ENCODE measurements at places on chromosomes 16 and 17.

GRCh38 chr17:60168654-60169053 is 18.9 kb downstream of the CA4 start:
- no peak for DNase-seq

GRCh38 chr16:77977339-77977738 is 45.0 kb upstream of the CLEC3A start:
- DNase-seq = no peak

- no peak for DNase-seq
Measured at GRCh38 chr17:81417049-81417878, 22.0 kb downstream of the BAHCC1 start.

DNA sequence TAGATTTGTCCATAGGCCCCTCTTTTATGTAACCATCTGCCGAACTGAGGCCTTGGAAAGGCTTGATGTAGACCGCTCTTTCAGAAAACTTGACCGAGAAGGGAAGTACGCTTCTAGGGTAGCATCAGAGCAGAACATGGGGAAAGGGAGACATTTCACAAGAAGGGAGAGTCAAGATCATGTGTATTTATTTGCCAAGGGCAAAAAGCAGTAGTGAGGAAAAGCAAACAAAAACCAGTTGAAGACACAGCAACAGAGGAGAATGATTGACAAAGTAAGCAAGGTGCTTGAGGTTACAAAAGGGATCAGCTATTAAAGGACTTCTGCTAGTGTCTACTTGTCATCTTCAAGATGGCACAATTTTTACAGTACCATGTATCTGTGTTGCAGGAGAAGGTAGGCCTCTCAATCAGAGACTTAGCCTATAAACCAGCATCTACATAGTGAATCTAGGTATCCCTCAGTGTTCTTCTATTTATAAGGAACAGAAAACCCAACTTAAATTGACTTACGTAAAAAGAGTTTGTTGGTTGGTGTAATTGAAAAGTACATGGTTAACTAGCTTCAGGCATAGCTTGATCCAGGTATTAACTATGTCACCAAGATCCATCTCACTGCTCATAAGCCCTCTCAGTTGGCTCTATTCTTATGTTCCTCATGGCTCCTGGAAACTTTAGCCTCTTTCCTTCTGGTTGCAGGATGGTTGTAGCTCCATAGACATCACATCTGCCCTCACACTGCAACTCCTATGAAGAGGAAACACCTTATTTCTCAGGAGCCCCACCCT is 288.4 kb downstream of the IRX3 start:
- no peak for DNase-seq

DNA sequence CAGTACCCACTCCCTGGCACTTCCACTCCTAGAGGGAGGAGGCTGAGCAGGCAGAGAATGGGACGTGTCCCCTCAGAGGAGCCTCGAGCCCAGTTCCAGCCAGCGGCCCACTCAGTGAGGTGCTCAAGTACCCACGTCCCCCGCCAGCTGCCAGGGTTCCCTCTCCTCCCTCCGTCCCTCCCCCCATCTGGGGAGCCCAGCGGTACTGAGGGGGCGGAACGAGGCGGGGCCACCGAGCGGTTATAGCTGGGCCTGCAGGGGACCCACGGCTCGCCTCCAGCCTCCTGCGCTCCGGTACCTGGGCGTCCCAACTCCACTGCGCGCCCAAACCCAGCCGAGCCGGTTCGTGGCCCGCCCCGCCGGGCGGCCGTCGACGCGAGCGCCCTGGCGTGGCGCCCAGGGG is at the start of gene NPW:
NPW (plus strand) TSS at position 268 of the 403 bp plus-strand sequence.
- DNase-seq = no peak

- peak; percentile 10 for DNase-seq
Measured at GRCh38 chr17:6641247-6641863, 495 bp downstream of the TXNDC17 start.

DNA sequence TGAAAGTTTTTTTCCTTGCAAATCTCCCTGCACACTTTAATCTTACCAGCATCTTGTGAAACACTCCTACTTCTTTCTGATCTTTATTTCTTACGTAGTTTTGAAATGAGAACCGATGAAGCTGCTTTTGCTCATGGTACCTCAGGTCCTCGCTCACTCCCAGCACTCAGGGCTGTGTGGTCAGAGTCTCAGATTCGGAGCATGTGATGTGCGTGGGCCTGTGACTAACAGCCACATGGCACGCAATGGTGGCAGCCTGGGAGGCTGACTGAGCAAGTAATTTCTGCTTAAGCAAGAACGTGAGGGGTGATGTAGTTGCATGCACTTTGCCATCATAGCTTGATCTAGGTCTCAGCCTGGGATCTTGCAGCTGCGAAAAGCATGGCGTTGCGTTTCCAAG is 624.3 kb downstream of the MAF start:
- no peak for DNase-seq

- DNase-seq = no peak
Measured at GRCh38 chr17:16922386-16923096, 49.4 kb downstream of the TNFRSF13B start.

- DNase-seq = no peak
Measured at GRCh38 chr17:74737299-74738050, 419 bp downstream of the RAB37 start.

- DNase-seq = no peak
Measured at GRCh38 chr16:67943619-67944504, at the start of gene LCAT. TSS of gene LCAT (minus strand) at chr16:67944120. CDS start at chr16:67944101, 19 bp downstream.

- DNase-seq = peak; percentile 77
Measured at GRCh38 chr17:835263-835662, 53.1 kb downstream of the MRM3 start.

DNA sequence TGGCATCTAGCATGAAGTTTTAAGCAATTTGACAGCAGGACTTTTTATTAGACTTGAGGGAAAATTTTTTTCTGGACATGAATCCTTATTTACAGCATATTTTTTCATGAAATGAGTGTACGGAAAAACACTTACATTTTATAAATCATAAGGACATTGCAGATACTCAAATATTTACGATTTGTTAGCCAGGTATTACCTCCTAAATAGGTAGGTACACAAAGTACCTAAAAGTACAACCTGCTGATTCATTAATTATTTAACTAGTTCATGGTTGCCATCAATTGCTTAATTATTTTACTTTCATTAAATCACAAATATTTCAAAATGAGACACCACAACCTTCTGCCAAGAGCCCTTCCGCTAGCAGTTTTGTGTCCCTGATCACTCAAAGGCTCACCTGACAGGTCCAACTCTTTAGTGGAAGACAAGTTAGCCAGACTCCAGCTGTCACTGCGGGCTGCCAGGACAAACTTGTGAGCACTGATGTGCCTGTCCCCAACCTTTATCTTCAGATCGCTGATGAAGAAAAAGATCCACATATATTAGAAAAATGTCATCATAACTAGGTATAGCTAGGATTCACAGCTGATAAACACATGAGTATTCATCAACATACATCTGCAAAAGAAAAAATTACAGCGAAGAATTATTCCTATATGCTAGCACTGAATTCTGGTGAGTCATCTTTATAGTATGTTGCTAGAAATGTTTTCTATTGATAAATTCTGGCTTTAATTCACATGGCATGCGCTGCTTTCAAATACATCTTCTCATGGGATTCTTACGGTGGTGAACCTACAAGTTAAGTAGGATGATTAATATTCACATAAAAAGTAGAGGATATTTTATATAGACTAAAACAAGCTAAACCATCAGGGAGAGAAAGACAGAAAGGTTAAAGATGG is 28.2 kb downstream of the ANKFY1 start:
- no peak for DNase-seq

DNA sequence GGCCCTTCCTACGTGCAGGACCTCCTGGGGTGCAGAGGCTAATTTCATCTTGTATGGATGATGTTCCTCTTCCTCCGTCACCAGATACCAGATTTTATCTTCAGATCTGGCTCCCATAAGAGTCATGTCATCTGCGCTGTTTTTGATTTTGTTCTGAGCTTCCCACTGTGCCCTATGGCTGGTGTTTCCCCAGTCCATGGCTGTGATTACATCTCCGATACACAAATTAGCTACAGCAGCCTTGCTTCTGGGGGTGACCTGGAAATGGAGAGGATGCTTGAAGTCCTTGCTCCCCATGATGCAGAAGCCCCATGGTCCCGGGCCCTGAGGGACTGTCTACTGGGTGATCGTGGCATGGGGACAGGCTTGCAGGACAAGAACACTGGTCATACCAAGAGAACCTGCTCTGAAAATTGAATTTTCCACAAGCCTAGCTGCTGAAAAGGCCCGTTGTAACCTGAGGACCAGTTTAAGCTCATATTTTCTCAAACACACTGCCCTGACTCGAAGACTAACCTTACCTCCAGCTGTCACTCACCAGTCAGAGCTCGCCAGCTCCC is 69.0 kb downstream of the KCNJ12 start:
- no peak for DNase-seq

- DNase-seq = peak; percentile 72
Measured at GRCh38 chr16:50428116-50428515, 59.3 kb upstream of the BRD7 start.

DNA sequence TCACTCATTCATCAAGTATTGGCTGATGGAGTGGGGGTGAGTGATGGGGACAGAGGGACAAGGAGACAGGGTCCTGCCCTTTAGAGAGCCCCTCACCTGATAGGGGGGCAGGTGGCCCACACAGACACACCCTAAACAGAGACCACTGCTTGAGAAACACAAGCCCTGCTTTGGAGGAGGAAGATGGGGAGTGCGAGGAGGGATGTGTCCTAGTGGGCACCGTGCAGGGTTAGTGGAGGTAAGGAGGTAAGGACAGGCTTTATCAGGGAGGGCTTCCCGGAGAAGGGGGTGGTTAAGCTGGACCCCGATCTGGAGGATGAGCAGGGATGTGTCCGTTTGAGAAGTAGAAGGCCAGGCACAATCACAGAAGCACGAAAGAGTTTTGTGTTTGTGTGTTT is 8.2 kb upstream of the SMTNL2 start:
- no peak for DNase-seq

GRCh38 chr16:26664086-26664485 is 402.6 kb upstream of the C16orf82 start:
- DNase-seq = no peak

DNA sequence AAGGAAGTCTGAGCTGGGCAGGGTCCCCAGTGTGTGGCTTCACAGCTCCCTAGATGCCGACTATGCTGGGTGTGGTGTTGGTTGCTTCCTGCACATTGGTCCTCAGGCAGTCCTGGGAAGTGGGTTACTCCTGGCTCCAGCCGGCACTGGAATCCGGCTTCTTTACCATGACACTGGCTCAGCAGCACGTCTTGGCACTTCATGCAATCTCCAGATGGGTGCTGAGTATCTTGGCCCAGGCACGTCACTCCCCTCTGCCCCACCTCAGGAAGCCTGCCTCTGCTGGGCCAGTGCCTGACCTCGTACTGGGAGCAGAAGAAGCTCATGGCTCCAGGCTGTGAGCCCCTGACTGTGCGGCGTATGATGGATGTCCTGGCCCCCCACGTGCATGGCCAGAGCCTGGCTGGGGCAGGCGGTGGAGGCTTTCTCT is 24.5 kb downstream of the FCSK start:
- DNase-seq = peak; percentile 23

GRCh38 chr17:32988481-32989101 is 3.1 kb upstream of the SPACA3 start:
- no peak for DNase-seq

DNA sequence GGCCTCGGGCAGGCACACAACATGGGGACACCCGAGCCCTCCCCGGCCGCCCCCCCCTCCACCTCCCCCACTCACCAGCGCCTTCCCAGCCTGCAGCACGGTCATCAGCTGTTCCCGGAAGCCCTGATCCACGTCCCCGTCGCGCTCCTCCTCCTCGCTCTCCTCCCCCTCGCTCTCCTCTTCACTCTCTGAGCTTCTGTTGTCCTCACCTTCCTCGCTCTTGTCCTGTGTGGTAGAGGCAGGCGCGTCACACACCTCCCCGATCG is 10.3 kb downstream of the MYBBP1A start:
- DNase-seq = no peak

DNA sequence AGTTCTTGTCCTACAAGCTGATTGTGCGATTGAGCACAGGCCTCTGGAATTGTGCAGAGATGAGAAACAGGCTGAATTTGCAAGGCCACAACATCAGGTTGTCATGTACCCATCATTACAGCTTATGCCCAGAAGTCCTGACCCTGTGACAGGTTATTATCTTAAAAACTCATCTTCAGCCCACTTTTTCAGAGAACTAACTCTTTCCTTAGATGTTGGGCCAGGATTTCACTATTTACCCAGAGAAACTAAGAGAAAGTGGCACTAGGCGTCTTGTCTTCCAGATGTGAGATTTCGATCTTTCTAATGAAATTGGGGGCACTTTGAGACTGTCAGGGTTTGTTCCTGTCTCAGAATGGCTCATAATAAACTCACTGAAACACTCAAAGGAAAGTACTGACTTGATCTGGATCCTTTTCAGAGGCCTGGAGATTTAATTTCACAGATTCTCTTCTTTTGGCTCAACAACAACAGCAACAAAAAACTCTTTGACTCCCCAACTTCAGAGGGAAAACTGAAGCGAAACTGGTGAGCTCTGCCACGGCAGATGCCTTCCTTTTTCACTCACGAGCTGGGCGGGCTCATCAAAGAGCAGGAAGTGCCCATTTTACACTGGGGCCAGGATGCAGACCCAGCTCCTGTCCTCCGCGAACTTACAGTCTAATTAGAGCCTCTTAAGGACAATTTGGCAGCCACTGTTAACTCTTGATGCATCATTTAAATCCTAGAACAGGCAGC is 17.7 kb upstream of the SLC12A3 start:
- no peak for DNase-seq

- DNase-seq = no peak
Measured at GRCh38 chr17:39639566-39640458, 2.9 kb downstream of the STARD3 start.

- DNase-seq = no peak
Measured at GRCh38 chr17:55283256-55283965, 18.7 kb downstream of the HLF start.

- DNase-seq = no peak
Measured at GRCh38 chr16:21526923-21527807, 72.2 kb upstream of the METTL9 start.

DNA sequence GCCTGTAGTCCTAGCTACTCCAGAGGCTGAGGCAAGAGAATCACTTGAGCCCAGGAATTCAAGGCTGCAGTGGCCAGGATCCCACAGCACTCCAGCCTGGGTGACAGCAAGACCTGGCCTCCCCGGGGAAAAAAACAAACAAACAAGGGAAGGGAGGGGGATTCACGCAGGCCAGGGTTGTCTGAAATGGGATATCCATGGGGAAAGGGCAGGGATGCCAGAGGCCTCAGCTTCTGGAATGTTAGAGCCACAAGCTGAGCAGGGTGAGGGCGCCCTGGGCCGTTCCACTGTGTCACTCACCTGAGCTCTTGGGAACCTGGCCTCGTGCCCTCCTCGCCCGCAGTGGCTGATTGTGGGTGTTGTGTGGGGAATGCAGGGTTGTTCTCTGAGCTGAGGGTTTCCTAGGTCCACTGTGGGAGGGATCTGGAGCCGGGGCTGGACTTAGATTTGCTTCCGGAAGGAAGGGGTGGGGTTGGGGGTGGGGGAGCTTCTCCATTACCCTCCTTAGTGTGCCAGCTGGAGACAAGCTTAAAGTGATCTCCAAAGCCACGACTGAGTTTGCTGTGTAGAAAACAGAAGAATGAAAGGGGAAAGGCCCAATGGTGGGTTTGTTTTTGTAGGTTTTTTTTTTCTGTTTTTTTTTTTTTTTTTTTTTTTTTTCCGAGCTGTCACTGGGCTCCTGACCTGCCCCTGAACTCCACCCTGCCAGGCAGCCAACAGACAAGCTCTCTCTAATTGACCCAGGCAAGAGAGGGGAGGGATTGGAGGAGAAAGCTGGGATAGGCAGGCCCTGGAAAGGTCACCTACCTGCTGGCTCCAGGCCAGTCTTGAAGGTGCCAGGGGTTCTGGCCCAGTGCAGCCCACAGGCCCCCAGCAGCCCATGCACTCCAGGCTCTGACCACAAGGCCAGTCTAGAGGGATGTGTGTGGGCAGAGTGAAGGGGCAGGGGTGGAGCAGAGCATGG is at the start of gene SULT1A1:
SULT1A1 (minus strand) TSS at position 414 of the 964 bp plus-strand sequence. CDS start 1,189 bp downstream, outside the sequence.
- DNase-seq = no peak

Measured in HT1080 (cell line).